ENCODE measurements at places on chromosomes 7 and 10.

GRCh38 chr10:8583096-8583495 is 528.6 kb downstream of the GATA3 start:
- DNase-seq: no peak

DNA sequence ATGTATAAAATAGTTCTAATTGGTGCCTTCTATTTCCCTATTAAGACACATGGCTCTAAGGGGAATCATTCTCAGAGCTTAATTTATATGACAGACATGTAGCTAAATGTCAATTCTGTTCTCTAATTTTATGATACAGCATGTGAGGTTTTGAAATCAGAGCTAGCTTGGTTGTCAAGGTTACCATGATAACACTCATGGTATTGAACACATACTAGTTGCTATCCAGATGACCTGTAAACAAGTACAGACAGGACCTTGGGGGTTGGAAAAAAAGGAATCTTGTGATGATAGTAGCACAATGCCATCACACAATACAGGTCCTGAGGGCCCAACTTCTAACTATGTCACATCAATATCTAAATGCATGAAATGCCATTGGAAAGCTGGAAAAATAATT is 49.2 kb downstream of the RHOBTB1 start:
- no peak for DNase-seq

DNA sequence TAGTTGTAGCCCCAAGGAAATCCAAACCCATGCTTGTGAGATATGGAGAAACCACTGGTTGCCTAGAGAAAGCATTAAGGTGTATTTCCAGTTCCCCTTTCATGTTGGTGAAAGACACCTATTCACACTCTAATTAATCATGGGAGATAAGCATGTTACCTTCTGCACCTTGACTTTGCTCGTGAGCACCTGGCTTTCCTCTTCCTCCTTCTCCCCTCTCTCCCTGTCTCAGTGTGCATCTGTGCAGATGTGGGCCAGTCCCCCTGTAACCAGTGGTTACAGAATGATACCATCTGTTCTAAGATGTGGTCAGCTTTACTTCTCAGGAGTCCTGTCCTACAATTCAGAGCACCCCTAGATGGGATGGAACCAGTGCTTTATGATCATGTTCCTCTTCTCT is 160.6 kb downstream of the LCOR start:
- DNase-seq: no peak

GRCh38 chr10:100749309-100750217 is 4.2 kb downstream of the PAX2 start:
- DNase-seq: no peak

DNA sequence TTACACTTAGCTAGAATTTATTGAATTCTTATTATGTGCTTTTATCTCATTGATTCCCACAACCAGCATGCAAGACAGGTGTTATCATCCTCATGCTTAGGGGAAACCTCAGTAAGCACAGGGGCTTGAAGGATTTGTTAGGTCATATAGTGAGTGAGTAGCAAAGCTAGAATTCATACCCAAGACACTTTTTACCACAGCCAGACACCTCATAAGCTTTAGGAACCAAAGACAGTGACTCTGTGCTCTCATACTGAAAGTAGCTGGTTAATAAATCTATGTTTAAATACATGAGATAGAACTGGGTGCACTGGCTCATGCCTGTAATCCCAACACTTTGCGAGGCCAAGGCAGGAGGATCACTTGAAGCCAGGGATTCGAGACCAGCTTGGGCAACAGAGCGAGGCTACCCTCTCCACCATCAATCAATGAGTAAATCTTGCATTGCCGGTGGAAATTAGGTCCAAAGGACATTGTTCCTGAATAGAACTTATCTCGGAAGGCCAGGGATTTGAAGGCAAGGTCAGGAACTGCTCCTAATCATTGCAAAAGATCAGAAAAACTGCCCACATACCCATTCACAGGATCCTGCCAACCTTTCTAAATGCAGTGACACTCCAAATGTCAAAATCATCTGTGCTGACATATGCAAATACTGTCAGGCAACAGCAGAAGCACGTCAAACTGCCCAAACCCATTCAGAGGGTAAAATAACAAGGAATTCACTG is 523.5 kb downstream of the PARD3 start:
- DNase-seq: no peak
